ENCODE measurements at places on chromosomes 2 and 18.

DNA sequence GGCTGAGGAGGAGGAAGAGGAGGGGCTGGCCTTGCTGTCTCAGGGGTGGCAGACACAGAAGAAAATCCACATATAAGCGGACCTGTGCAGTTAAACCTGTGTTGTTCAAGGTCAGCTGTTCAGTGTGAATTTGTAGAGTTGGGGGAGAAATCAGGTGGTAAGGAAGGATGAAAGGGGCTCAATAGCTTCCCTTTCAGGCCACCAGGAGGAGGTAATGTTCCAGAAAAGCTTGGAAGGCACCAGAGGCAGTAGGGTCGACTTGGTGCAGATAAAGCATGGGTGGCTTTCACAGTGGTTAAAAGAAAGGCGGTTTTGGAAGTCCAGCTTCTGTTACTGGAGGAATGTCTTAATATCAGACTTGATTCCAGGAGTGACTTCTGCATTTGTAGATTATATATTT lies 167.4 kb downstream of the THSD7B start:
- no peak for DNase-seq

GRCh38 chr2:38751596-38752410 lies 642 bp upstream of the SRSF7 start:
- peak; percentile 13 for DNase-seq

GRCh38 chr2:42743659-42743990 lies 20.3 kb downstream of the OXER1 start:
- DNase-seq = no peak

DNA sequence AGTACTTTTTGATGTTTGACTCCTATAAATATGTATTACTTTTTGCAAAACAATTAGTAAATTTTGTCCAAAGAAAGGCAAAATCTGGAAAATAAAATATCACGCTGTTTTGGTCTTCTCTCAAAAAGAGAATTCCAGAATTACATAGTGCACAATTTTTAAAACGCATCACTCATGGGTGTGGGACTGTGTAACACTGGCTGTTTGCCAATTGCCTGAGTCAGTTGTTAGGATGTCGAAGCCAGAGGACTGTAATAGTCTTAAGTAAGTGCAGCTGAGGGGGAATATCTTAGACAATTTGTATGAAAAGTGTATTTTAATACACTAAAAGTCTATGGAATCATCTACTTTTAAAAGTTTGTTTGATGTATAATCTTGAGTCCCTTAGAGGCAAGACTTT lies 24.1 kb upstream of the EPHA4 start:
- DNase-seq = no peak

DNA sequence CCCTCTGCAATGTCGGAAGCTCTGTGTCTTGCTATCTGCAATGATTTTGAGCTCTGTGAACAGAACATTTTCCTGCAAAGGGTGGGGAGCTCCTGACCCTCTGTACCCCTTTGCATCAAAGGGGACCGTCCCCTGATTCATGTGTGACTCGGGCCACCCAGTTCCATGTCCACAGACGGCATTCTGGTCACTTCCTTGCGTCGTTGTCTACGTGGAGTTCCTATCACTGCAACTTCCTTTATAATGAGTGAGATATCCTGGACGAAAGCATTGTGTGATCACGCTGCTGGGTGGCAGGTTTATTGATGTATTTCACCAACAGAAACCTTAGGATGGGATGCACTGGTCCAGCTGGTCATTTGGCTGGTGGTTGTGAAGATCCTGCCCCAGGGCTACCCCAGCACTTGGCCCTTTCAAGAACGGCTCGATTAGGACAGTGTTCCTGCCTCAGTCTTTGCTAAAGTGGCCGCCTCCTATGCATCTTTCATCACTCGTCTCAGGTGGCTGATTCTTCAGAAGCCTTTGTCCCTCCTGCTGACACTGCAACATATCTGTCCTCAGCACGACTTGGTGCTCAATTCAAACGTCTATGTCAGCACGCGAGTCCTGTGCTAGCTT lies 202.7 kb downstream of the ACKR3 start:
- no peak for DNase-seq

DNA sequence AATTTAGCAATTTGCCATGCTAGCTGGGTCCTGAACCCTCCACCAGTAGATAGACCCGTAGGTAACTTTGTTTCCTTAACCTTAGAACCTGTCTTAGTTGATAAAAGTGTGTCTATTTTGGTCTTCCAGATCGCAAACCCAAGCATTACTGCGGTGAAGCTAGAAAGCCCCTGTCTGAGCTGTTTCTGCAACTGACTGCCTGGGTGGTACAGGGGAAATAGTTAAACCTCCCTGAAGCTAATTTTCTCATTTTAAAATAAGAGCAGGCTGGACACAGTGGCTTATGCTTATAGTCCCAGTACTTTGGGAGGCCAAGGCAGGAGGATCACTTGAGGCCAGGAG lies 101.7 kb upstream of the MSH2 start:
- DNase-seq = no peak

GRCh38 chr2:239644011-239644410 lies 243.2 kb upstream of the HDAC4 start:
- DNase-seq = no peak

- DNase-seq = no peak
Observed at GRCh38 chr2:235918876-235919275, 249.3 kb downstream of the GBX2 start.

GRCh38 chr2:157172866-157173578 lies 84.5 kb upstream of the GALNT5 start:
- no peak for DNase-seq

- no peak for DNase-seq
Observed at GRCh38 chr2:10905006-10905861, 6.5 kb upstream of the KCNF1 start.

Measured in stimulated activated CD8-positive, alpha-beta memory T cell treated with anti-CD3 and anti-CD28 coated beads, Interleukin-7, amount 100 ng/mL, for 1 hour (primary cell).